Activated CD8-positive, alpha-beta memory T cell treated with anti-CD3 and anti-CD28 coated beads, Interleukin-2, amount 50 U/mL, for 48 hours (primary cell): ENCODE measurements at places on chromosomes 2 and 18.
A peak's percentile ranks its signal among the peaks of the same experiment; 100 is the strongest.

- no peak for DNase-seq
Observed at GRCh38 chr2:148719941-148720436, 75.4 kb downstream of the EPC2 start.

DNA sequence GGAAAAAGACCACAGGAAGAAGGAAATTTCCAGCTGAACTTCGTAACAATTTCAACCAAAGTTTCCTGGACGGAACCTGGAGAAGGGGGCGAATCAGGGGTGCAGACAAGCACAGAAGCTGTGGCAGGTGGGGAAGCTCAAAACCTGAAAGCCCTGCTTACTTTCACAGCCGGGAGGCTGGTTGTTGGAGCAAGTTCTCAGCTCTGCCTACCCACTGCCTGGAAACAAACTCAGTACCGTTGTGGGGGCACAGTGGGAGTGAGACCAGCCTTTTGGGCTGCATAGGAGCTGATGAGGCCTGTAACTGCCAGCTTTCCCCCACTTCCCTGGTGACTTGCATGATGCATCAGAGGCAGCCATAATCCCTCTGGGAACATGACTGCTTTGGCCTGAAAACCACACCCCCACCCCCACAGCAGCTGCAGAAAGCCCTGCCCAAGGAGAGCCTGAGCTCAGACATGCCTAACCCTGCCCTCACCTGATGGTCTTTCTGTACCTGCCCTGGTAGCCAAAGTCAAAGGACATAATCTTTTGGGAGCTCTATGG lies 207.0 kb upstream of the VWC2L start:
- no peak for DNase-seq

GRCh38 chr18:13221869-13222855 lies 3.6 kb downstream of the LDLRAD4 start:
- no peak for DNase-seq

DNA sequence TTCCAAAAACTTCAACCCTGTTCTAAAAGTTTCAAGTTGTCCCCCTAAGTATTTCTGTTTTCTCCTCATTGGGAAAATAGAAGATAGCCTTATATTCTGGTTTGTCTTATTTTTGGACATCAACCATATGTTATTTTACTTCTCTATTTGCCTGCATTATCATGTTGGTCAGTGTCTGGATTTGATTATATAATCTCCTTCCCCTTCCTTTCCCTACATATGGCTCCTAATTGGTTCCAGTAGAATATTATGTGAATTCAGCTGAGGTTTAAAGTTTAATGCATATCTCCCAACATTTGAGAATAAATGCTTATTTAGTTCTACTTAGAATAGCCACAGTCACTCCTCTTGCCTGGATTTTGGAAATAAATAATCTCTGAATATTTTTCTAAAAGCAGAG lies 66.9 kb downstream of the OXER1 start:
- DNase-seq, result no peak

DNA sequence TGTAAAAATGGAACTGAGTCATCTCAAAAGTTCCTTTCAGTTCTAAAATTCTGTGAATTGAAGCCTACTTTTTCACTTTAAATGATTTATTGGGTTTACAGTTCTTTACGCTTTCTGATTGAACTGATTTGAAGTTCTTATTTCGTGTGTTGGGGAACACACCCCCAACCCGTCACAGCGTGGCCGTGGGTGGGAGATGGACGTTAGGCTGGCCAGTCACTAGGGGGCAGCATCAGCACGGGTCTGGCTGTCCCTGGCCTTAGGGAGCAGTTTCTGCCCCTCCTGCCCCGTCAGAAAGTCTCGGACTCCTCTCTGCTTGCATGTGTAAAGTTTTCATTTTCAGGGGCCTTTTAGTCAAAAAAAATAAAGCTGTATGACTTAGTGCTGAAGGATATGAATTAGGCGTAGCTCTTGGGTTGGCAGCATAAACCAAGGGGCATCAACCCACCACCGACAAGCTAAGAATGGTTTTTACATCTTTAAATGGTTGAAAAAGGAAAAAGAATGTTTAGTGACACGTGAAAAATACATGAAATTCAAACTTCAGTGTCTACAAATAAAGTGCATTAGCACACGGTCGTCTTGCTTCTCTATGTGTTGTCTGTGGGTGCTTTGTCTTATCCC lies 63.4 kb downstream of the ZCCHC2 start:
- peak; percentile 91 for DNase-seq

DNA sequence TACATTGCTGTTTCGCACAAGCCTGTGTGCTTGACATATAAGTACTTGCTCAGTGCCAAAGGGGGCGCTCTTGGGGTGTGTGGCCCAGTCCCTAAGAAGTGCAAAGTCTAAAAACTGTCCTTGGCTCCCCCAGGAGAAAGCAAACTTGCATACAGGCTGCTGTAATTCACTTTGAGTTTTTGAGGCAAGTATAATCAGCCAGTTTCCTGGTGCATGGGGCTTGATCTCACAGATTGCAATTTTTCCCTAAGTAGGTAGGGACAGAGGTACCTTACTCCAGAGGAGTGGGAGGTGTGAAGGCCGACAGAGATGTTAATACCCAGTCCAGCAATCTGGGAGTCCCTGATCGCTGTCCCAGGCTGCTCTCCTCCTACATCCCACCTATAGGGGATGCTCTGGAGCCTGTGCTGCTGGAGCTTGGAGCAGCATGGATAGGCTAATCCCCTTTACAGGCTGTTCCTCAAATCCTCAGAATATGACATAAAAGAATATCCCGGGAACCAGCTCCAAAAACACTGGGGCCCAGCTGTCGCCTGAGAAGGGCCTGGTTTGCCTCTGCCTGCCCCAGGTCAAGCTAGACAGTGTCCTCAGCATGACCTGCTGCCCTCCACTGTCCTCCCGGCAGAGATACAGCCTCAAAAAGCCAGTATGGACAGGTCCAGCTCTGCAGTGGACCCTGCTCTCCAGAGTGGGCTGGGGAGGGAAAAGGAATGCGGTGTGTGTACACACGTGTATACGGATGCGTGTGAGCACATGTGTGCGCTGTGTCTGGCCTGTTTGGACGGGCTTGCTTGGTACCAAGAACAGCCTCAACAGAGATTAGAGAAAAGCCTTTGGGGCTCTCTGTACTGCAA lies 136.5 kb upstream of the HAAO start:
- DNase-seq, result no peak

GRCh38 chr2:99729104-99730025 lies 239.5 kb upstream of the REV1 start:
- no peak for DNase-seq

GRCh38 chr18:36519358-36519757 lies 221.8 kb downstream of the FHOD3 start:
- no peak for DNase-seq

- DNase-seq, result no peak
Observed at GRCh38 chr2:189527812-189528592, 52.6 kb downstream of the SLC40A1 start.

DNA sequence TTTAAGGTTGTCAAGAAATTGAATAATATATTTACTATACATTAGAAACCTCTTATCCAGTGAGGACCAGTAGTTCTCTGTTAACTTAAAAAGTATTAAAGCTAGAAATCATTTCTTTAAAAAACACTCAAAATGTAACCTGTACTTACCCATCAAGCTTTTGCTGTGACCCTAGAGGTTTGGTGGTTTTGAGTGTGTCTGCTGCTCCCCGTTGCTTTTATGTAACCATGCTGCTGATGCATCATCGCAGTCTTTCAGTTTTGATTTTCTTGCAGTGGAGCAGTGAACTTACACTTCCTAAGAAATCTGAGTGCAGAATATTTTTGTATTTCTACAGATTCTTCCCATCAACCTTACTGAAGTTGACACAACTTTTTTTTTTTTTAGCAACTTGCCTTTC lies 34.2 kb downstream of the MRPS9 start:
- no peak for DNase-seq

GRCh38 chr2:80462654-80463053 lies 158.1 kb upstream of the LRRTM1 start:
- DNase-seq, result no peak

DNA sequence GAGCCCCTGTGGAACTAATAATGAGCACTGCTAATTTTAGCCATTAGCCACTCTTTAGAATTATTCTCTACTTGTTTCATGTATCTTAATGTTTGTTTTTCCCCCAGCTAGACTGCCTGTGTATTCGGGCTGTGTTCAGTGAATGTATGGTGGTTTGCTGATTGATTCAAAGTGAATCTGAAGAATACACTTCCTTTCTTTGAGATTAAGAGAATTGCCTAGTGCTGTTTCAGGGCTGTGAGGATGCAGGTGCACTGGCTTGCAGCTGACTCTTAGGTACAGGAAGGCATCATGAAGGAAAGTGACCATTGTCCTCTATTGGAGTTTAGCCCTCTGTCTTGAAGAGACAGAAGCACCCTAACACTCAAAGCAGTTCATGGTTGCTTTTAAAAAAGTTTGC lies 138.7 kb downstream of the CERS6 start:
- no peak for DNase-seq

- DNase-seq, result no peak
Observed at GRCh38 chr2:235352541-235352940, 141.3 kb upstream of the AGAP1 start.

DNA sequence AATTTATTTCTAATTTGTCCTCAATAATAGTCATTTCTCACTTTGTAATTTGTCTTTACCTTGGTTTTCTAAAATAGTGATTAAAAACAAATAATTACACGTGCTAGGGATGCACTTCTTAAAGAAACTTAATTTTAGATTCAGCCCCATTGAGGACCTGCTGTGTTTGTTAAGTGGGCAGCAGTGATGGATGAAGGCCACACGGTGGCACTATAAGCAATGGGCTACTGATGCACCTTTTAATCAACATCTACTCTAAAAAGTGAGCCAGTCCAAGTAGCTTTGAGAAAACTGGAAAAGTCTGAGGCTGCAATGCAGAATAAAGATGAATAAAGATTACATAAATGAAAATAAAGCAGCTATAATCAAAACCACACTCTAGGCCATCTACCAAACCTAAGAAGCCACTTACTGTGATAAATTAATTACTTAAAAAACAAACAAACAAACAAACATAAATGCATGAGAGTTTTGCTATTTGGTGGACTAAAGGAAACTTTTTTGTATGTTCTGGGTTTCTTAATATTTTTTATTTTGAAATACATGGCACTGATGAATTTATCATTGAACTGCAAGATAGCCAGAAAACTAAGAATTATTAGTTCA lies 89.3 kb downstream of the PDE11A start:
- DNase-seq, result no peak

- DNase-seq, result no peak
Observed at GRCh38 chr2:106521016-106521415, 33.9 kb downstream of the CD8B2 start.

GRCh38 chr18:35756506-35757117 lies 175.1 kb downstream of the GALNT1 start:
- peak; percentile 68 for DNase-seq

DNA sequence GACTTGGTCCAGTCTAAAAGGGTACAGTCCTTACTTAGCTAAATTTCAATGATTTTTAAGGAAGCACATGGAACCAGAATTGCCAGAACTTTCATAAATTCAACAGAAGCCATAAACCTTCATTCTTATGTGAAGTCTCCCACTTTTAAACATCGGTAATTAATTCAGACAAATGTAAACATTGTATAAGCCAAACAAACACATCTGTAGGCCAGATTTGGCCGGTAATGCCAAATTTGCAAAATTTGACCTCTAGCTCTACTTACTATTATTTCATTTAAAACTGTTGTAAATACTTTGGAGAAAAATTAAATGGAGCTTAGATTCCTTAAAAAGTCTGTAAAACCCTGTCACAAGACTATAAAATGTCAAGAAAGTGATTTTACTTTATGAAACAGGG lies 83.2 kb upstream of the GALNT5 start:
- no peak for DNase-seq

DNA sequence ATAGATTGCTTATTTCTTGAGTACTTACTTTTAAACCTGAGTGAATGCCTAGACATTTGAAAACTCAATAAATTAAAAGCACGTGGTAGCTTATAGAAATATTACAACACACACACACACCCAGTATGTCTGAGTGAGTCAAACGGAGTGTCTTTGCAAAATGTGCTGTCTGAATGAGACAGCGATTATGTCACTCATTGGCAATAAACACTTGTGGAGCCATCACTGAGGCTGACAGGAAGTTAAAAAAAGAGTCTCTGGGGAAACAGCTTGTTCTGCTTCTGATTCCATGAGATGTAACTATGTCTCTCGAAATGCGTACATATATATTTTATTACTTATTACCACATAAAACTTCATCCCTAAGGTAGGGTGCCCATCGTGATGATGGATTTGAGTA lies 22.3 kb upstream of the VPS4B start:
- no peak for DNase-seq

DNA sequence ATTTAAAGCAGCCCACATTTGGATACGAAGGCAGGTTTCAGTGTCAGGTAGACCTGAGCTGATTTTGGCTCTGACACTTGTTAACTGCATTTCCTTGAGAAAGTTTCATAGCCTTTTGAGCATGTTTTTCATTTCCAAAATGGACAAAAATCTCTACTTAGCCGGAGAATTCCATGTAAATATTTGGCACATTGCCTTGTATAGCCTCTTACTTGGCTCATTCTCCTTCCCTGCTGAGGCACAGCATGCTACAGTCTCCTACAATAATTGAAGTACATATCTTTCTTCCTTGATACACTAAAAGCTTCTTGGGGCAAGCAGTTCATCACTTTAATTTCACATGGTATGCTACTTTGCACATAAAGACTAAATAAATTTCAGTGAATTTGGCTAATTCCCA lies 772.2 kb upstream of the CHAC2 start:
- no peak for DNase-seq

GRCh38 chr2:85156153-85156552 lies 23.0 kb downstream of the TCF7L1 start:
- no peak for DNase-seq

DNA sequence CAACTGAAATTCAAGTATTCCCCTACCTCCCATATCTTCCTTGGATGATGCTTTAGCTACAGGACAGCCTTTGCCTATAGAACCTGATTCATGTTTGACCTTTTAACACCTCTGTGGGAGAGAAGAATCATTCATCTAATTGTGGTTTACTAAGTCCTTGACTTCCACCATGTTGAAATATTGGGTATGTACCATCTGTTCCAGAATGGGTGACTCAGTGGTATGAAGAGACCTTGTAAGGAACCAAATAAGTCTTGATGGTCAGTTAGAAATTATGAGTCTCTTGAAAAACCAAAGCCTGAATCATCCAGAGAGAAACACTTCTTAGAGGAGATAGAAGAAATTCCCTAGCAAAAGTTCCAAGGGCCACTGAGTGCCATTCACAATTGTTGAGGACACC lies 27.5 kb downstream of the STAMBP start:
- DNase-seq, result no peak

DNA sequence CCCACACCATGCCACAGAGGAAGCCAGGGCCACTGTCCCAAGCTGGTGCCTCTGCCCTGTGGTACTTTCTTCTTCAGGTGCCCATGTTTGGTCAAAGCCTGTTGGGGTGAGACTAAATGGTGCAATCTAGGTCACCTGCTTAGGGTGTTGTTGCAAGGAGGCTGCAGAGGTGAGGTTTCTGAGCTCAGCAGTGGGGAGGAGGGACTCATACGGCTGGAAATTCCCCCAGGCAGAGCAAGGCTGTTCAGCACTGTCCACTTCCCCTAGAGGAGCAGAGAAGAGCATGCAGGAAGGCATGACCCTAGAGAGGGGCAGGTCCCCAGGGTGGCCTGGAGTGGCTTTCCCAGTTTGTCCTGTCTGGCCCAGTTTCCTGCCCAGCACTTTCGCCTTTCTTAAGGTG lies 211.0 kb downstream of the HAUS1 start:
- DNase-seq, result no peak
